ENCODE measurements at places on chromosomes 3 and 15. TPM values are rescaled to one million over a fixed set of nuclear protein-coding genes. Genes with fewer than 3 reads are reported as not detected.

SUSD5 gene
- total RNA-seq = 4.1 TPM

PPM1L gene
- total RNA-seq = 0.77 TPM

PIERCE2 gene
- total RNA-seq = 1.6 TPM

PLA2G4D gene
- not detected for total RNA-seq

CDHR4 gene
- total RNA-seq = 0.12 TPM

PLA2G4E gene
- not detected for total RNA-seq

SPATA12 gene
- 0.11 TPM for total RNA-seq

PRR20G gene
- total RNA-seq = not detected

CSTA gene
- 1.1 TPM for total RNA-seq

KCNMB2 gene
- 0.87 TPM for total RNA-seq

CP gene
- total RNA-seq = not detected

MYRIP gene
- total RNA-seq = 0.22 TPM

KBTBD12 gene
- not detected for total RNA-seq

PEAK1 gene
- 48.6 TPM for total RNA-seq

CD276 gene
- total RNA-seq = 164 TPM

ATXN7 gene
- total RNA-seq = 11.9 TPM

PRRT3 gene
- total RNA-seq = 1.3 TPM

HYAL1 gene
- total RNA-seq = 0.66 TPM

WDR72 gene
- total RNA-seq = not detected

TFG gene
- total RNA-seq = 87.4 TPM

WDR49 gene
- total RNA-seq = under 0.01 TPM

Data from uterine smooth muscle cell (primary cell).